ENCODE measurements at places on chromosomes 12 and 14.

GRCh38 chr12:113048716-113049127 is 7.8 kb upstream of the DTX1 start:
- DNase-seq = peak; percentile 34

DNA sequence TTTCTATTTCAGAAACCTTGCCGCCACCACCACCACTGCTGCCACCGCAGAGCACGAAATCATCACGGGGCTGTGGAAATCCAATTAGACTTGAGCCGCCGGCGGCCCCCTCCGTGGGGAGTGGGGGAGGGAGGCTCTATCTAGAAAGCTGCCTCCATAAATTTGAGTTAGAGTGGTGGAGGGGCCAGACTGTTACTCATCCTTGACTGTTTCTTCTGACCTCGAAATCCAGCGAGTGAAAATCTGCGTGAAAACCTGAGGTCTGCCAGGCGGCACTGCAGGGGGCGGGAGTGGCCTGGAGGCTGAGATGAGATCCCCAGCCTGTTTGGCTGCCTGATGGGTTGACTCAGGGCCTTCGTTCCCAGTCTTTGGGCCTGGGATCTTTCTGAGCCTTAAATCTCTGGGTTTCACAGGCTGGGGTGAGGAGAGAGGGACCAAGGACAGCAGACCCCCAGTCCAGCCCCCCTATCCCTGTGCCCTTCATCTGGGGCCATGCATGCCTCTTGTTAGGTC is 29.9 kb downstream of the TSPAN9 start:
- no peak for DNase-seq

- no peak for DNase-seq
These were observed 12.5 kb downstream of the ISM2 start for GRCh38 chr14:77485901-77486678.

- peak; percentile 20 for DNase-seq
These were observed 442.6 kb downstream of the DPF3 start for GRCh38 chr14:72451054-72451972.

DNA sequence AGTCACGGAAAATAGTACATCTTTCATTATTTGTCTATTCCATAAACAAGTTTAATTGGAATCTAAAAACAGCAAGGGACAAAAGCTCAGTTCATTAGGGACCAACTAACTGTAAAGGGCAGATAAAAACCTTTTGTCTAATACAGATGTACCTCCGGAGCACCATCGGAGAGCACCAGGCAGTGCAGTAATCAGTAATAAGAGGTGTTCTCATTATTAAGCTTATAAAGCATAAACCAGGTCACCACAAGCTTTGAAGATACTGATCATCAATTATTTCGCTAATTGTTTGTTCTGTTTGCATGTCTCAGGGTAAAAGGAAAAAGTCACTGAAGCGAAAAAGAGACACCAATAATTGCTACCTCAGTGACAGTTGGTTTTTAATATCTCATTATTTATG is 207.3 kb upstream of the PRKD1 start:
- no peak for DNase-seq

DNA sequence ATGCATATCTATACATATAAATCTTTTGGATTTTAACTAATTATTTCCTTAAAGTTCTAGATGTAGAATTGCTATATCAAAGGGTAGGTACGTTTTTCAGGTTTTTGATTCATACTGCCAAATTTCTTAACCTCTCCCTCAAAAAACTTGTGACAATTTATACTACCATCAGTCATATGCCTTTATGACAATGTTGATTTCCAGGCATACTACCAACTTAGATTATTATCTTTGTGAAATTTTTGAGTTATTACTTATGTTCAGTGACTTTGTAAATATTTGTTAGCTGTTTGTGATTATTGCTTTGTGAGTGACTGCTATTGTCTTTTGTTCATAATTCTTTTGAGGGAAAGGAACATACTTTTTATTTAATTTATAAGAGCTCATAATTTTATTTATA is 107.0 kb downstream of the SLC38A6 start:
- DNase-seq = no peak

GRCh38 chr14:94081386-94081820 is 293 bp downstream of the IFI27L1 start:
- DNase-seq = no peak

GRCh38 chr12:76964784-76965571 is 86.2 kb upstream of the CSRP2 start:
- no peak for DNase-seq

GRCh38 chr14:61752626-61753025 is 9.6 kb upstream of the SNAPC1 start:
- DNase-seq = no peak

DNA sequence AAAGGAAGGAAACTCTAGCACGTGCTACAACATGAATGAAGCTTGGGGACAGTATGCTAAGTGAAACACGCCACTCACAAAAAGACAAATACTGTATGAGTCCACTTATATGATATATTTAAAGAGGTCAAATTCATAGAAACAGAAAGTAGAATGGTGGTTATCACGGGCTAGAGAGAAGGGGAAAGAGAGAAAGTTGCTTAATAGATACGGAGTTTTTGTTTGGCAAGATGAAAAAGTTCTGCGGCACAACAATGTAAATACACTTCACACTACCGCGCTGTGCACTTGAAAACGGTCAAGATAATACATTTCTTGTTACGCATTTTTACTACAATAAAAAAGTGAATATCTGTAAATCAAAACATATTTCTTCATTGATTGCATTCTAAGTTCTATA is 37.3 kb downstream of the FBLN5 start:
- DNase-seq = no peak

- DNase-seq = no peak
These were observed 133.9 kb upstream of the FGD4 start for GRCh38 chr12:32265456-32265855.

DNA sequence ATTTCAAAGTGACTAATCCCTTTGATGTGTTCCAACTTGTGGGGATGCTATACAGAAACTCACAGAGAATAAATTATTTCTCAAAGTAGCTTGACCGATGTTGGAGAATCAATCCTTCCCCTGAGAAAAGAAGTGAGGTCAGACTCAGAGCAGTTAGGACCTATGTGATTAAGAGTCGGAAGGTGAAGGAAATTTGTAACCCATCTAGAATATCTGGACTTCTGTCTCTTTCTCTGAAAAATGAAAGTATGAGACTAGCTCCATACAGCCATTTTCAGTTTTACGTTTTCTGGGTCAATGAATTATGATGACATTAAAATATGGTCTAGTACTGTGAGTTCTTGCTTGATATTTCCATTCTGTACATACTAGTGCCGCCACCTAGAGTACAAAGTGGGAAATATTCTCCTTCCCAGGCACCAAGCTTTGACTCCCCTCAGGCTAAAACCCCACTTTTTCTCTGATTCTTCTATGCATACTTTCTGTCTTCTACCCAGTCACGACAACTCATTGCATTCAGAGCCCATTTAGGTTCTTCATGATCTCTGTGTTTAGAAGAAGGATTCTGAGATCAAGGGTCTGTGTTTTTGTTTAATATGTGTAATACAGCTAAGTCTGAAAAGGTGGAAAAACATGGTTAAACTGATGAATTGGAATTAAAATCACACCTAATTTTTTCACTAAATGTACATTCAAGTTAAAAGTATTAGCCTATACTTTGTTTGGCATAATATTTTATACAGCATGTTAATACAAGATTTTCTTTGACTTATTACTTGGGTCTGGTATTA is 6.9 kb upstream of the NTS start:
- no peak for DNase-seq

- DNase-seq = no peak
These were observed 27.5 kb downstream of the BCAT1 start for GRCh38 chr12:24921251-24922038.

GRCh38 chr14:94051779-94052178 is 25.6 kb downstream of the OTUB2 start:
- DNase-seq = no peak

- no peak for DNase-seq
These were observed 1.7 kb downstream of the CREBL2 start for GRCh38 chr12:12613344-12613743.

GRCh38 chr14:79466938-79467527 is 744.3 kb downstream of the DIO2 start:
- no peak for DNase-seq

GRCh38 chr12:47783024-47783755 is 10.2 kb downstream of the SLC48A1 start:
- DNase-seq = peak; percentile 1
